ENCODE measurements at places on chromosomes 3 and 15. TPM values are rescaled to one million over a fixed set of nuclear protein-coding genes. Genes with fewer than 3 reads are reported as not detected.

Gene GOLGA8S
- polyA plus RNA-seq, result not detected

Gene CCR3
- polyA plus RNA-seq, result not detected

Gene FURIN
- polyA plus RNA-seq, result 69.3 TPM

Gene CIDEC
- not detected for polyA plus RNA-seq

Gene BDH1
- 30.5 TPM for polyA plus RNA-seq

Gene MESP2
- 1.1 TPM for polyA plus RNA-seq

Gene LRRC34
- 6.9 TPM for polyA plus RNA-seq

Gene CYP1A2
- polyA plus RNA-seq, result not detected

Gene SLC15A2
- polyA plus RNA-seq, result not detected

Gene ST8SIA2
- polyA plus RNA-seq, result 4.5 TPM

Gene PP2D1
- polyA plus RNA-seq, result 0.27 TPM

Gene DCUN1D1
- 28.4 TPM for polyA plus RNA-seq

Gene RTP3
- not detected for polyA plus RNA-seq

Gene SPINT1
- polyA plus RNA-seq, result 5.3 TPM

Gene ANKRD63
- 13.7 TPM for polyA plus RNA-seq

Gene GUCA1C
- not detected for polyA plus RNA-seq

Gene TGM4
- not detected for polyA plus RNA-seq

Gene FHIT
- polyA plus RNA-seq, result 31.2 TPM

Gene P2RY1
- polyA plus RNA-seq, result 2.5 TPM

Gene SLC27A2
- polyA plus RNA-seq, result not detected

Gene ONECUT1
- polyA plus RNA-seq, result 0.44 TPM

Gene SELENOS
- polyA plus RNA-seq, result 103 TPM

Gene ISLR
- 0.44 TPM for polyA plus RNA-seq

Gene MAP3K13
- polyA plus RNA-seq, result 37.4 TPM

Gene SH3GL3
- 52.4 TPM for polyA plus RNA-seq

Gene MASP1
- 428 TPM for polyA plus RNA-seq

Gene EEFSEC
- 47.9 TPM for polyA plus RNA-seq

Gene GOLGA6L9
- 7.3 TPM for polyA plus RNA-seq

Gene GHSR
- polyA plus RNA-seq, result not detected

Gene WNT7A
- polyA plus RNA-seq, result not detected

Gene SCN11A
- polyA plus RNA-seq, result 0.51 TPM

Gene SLCO3A1
- polyA plus RNA-seq, result 92.3 TPM

Gene FOXL2
- not detected for polyA plus RNA-seq

Gene XCR1
- polyA plus RNA-seq, result not detected

Gene CFAP100
- polyA plus RNA-seq, result 0.09 TPM

Gene SLC24A5
- not detected for polyA plus RNA-seq

Gene MRAS
- 105 TPM for polyA plus RNA-seq

Gene SMCO1
- 1.7 TPM for polyA plus RNA-seq

Gene P3H2
- polyA plus RNA-seq, result 72.8 TPM

Gene PEX5L
- polyA plus RNA-seq, result 0.07 TPM

Gene ADGRG7
- 49.4 TPM for polyA plus RNA-seq

Gene RAB8B
- polyA plus RNA-seq, result 5.1 TPM

Gene USP50
- not detected for polyA plus RNA-seq

Gene MDFIC2
- not detected for polyA plus RNA-seq

Gene POPDC2
- 68.0 TPM for polyA plus RNA-seq

Gene TRH
- polyA plus RNA-seq, result 149 TPM

Gene EFCC1
- not detected for polyA plus RNA-seq

Gene GOLGA6D
- not detected for polyA plus RNA-seq

Gene SUSD5
- polyA plus RNA-seq, result 4.5 TPM

Gene FBXL2
- polyA plus RNA-seq, result 17.5 TPM

Gene UBA7
- 4.4 TPM for polyA plus RNA-seq

Gene TRIP4
- 35.3 TPM for polyA plus RNA-seq

All from cardiac muscle cell (in vitro differentiated cells and primary cell).